ENCODE measurements at places on chromosomes 6 and 20. TPM values are rescaled to one million over a fixed set of nuclear protein-coding genes. Genes with fewer than 3 reads are reported as not detected.

The GPR31 gene
- not detected for total RNA-seq

The MUC21 gene
- not detected for total RNA-seq

The LTB gene
- total RNA-seq: 9.2 TPM

- DNase-seq: peak; percentile 80
These were observed 1.8 kb upstream of the PXDC1 start for GRCh38 chr6:3753228-3753835.

DNA sequence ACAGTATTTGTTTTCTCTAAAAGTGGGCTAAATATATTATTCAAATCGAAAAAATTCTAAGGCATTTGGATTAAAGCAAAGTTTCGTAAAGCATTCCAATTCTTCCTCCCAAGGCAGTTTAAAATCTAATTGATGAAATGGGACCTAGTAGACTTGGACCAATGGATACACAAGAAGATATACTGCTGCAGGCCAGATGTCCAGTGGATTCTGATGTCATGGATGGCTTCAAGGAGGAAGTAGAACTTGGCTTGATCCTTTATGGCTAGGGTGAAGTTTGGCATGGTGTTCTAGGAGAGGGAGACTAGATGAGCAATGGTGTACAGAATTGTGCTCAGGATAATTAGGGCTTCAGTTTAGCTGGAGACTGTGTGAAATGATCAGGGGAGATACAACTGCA lies 559.5 kb upstream of the MMS22L start:
- no peak for DNase-seq

- no peak for DNase-seq
These were observed at the start of gene NNAT for GRCh38 chr20:37521061-37521771. Gene NNAT, plus strand, starts transcription at chr20:37521250. Its CDS starts 82 bp downstream, at chr20:37521332.

DNA sequence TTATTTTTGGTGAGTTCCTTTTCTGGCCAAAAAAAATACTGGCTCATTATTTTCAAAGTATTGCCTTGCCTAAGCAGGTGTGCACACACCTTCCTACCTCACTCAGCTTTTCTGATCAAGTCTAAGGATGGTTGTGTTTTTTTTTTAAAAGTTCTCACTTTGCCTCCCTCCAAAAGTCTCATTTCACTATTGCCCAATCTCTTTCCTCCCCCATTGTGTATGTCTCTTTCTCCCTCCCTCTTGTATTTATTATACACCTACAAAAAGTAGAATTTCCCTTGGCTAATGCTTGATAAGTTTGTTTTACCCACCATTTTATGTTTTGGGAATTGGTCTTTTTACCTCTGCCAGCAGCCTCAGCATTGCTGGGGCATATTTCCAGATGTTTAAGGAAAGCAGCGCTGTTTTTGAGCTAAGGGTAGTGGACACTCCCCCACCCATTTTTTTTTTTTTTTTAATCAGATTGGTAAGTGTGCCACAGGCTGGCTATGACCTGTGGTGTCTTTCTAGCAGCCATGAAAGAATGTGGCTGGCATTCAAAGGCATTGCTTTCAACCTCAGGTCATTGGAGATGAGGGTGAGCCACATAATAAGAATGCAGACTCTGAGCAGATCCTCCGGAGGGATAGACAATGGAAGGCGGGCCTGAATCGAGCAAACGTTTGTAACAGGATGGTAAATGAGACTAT lies 668.6 kb downstream of the UTRN start:
- DNase-seq: no peak

DNA sequence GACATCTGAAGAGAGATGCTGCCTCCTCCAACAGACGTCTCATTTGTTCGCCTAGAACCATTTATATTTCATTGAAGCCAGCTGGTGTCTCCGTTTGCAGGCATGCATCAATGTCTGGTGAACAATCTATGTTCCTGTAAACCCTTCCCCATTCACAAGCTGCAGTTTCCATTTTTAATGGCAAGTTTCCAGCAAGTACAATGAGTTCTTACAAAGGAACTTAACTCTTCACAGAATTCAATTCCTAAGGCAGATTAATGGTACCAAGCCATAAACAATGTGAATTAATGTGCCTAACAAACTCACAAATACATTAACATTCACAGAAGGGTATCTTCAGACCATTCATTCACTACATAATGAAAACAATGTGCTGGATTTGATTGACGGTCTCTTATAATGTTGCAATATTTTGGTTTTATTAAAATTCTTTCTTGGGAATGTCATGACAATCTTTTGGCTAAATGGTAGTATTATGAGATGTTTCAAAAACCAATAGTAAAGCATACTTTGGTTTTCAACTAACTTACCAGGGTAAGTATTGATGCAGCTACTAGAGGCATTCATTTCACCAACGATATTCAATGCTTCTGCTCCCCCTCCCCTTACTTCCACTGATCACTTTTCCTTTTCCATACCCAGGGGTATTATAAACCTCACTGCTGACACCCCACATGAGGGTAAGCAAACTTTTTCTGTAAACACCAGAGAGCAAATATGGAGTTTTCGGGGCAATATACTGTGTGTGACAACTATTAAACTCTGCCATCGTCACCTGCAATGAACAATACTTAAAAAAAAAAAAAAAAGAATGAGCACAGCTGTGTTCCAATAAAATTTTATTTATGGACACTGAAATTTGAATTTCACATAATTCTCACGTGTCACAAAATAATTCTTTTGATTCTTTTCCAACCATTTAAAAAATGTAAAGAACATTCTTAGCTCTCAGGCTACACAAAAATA lies 4.2 kb downstream of the AKIRIN2 start:
- peak; percentile 89 for DNase-seq

GRCh38 chr6:149846321-149846720 lies 17.8 kb downstream of the LRP11 start:
- DNase-seq: peak; percentile 63

DNA sequence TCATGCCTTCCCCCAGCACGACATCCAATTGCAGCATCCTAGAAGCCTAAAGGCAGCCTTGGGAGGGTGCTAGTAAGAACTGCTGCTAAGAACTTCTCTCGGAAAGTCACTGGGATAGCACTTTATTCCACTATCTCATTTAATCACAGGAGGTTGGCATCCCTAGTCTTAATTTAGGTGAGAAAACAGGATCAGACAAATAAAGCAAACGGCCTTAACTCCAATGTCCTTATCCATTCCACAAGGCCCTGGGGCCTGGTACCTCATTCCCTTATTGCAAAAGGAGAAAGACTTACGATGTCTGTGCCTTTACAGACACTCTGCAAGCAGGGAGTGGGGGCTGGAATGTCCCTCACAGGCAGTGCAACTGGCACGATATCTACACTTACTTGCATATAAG lies 60.7 kb downstream of the BFSP1 start:
- no peak for DNase-seq

GRCh38 chr20:57756213-57756612 lies 46.4 kb upstream of the PMEPA1 start:
- no peak for DNase-seq

- DNase-seq: no peak
These were observed 1.7 kb downstream of the THBS2 start for GRCh38 chr6:169251822-169252504.

- DNase-seq: no peak
These were observed 167.7 kb upstream of the BMP5 start for GRCh38 chr6:56043076-56043475.

DNA sequence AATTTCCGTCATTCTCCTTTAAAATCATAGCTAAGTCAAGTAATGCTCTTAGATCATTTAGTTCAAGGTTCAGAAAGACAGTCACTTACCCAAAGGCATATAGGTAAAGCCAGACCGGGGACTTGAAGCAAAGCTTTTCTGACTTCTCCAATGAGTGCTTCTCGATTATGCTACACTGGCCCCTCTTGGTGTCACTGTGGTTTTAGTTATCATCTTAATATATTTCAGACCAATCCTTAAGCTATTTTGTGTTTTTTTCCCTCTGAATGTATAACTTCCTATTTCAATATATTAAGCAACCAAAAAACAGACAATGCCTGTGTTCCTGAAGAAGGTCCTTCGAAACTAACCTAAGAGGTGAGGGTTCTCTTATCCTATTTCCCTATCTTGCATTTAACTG lies 3.9 kb downstream of the PRDM1 start:
- DNase-seq: no peak

GRCh38 chr20:43306837-43307236 lies 117.1 kb upstream of the PTPRT start:
- no peak for DNase-seq

- DNase-seq: no peak
These were observed 91.1 kb downstream of the MRPL14 start for GRCh38 chr6:44036196-44036595.

GRCh38 chr20:31564284-31564683 lies 40.8 kb upstream of the ID1 start:
- DNase-seq: no peak

DNA sequence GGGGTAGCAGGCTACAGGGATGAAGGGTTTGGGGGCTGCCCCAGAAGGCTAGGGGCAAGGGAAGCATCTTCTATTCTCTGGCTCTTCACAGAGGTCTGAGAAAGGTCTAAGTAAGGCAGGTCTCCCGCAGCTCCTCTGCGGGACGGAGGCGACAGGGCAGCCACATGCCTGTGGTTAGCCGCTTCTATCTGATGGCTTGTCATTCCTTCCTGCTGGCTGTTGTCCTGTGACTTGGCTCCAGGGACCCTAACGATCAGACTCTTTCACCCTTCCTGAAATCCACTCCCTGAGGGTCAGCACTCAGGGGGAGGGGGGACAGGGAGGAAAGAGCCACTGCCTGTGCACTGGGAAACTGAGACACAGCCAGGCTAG lies 673 bp downstream of the CST7 start:
- no peak for DNase-seq

- peak; percentile 82 for DNase-seq
These were observed 74.4 kb upstream of the CHD6 start for GRCh38 chr20:41692479-41693135.

- no peak for DNase-seq
These were observed 189.3 kb upstream of the ARG1 start for GRCh38 chr6:131383421-131384411.

DNA sequence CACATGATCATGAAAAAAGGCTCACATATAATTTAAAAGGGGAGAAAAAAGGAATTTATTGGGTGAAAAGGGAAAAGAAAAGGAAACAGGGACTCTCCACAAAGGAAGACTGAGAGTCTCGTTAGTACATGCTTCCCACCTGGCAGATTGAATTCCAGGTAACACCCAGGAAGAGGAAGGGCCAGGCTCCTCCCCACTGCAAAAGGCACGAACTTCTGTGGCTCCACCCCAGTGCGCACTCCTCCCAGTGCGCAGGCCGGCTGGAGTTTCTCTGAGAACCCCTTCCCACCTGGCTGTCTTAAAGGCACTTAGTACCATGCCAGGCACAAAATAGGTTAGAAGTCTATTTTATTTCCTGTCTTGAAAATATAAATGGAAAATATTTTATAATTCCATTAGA lies 129.8 kb downstream of the COL12A1 start:
- DNase-seq: no peak
